ENCODE measurements at places on chromosomes 16 and 17.
A peak's percentile ranks its signal among the peaks of the same experiment; 100 is the strongest.

DNA sequence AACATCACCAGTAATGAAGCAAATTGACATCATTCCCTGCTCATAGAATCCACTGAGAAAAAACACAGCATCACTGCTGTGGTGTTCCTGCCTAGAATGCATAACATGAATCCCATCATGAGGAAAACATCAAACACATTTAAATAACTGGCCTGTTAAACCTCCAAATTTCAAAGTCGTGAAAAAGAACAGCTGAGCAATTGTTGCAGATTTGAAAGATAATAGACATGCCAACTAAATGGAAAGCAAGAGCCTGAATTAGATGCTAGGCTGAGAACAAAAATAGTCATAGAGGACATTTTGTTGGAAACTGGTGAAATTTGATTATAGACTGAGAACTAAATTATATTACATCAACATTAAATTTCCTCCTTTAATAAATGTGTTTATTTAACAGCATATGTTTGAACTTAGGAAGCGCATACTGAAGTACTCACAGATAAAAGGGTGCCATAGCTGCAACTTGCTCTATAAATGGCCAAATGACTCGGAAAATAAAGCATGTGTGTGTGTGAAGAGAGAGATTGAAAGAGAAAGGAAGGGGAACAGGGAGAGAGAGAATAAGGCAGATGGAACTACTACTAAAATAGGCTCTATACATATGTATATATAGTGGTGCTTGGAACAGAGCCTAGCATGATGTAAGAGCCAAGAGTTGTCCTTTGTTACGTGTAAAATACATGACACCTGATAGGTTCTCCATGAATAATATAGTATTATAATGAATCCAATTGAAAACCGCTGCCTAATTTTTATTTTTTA is 305.0 kb upstream of the MON1B start:
- DNase-seq: no peak

DNA sequence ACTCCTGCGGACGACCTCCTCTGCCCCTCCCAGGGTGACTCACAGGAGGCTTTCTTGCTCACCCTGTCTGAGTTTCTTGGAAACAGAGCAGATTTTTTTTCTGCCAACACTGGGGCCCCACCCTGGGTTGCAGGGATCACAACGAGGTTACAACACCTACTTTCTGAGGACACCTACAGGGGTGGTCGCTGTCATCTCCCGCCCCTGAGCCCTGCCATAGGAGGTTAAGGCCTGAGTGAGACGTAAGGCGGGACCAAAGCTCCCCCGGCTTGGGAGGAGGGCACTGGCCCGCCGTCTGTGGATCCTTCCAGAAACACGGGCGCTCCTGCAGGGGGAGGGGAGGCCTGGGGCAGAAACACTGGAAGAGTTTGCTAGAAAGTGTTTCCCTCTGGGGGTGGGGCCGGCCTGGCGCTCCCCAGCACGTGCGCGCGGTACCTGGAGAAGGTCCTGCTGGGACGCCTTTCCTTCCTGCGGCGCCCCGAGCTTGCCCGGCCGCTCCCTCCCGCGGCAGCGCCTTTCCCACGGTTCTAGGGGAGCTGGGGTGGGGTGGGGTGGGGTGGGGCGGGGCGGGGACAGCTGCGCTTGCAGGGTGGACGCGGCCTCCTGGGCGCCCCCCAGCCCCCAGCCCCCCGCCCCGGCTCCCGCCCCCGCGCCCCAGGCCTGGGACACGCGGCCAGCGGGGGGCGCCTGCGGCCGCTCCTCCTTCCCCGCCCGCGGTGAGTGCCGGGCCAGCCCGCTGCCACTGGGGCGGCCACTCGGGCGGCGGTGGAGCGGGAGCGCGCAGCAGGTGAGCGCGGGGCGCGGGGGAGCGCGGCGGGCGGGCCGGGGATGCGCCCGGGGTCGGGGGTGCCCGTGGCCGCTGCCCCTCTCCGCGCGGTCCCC is 20.7 kb upstream of the ADCY7 start:
- peak; percentile 65 for DNase-seq

- DNase-seq: no peak
Observed at GRCh38 chr16:66146798-66147197, 219.7 kb upstream of the CDH5 start.

DNA sequence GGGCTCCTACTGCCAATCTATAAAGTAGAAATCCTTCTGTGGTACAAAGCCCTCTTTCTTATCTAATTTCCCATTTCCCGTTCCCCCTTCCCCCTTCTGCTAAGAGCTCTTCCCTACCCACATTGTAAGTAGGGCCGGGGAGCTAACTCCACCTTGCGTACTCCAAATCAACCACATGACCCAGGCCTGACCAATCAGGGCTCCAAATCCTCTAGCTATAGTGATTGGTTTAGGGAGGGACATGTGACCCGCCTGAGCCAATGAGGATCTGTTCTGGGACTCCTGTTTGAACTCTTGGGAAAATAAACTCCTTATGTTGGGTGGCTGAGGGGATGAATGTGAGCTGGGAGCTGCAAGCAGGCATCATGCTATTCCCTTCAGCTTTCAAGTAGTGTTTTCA is 40.9 kb upstream of the MEOX1 start:
- DNase-seq: no peak

DNA sequence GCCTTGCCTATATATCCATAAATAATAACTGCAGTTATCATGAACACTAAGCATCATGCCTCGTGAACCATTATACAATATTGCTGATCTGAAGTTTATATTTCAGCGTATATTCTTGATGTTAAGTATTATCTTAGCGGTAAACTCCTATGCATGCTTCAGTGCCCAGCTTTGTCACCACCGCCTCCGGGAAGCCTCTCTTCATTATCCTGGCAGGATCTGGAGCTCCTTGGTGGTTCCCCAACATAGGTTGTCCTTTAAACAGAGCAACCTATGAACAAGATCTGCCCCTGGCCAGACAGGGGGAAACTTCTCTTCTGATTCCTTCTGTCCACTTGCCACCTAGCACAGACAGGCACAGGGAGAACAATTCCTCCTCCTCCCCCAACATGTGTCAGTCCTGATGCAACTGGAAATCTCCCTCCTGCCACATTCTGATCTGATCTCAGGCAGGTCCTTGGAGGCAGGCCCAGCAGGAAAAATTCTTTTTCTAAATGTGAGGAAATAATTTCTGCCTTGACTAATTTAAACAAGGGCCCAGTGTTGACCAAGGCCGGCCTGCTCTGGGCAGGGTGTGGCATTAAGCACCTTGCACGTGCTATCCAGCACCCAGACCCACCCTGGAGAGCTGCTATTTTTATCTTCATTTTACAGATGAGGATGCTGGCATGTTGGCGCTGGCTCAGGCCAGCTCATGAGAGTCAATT is 22.4 kb downstream of the SPNS2 start:
- no peak for DNase-seq

DNA sequence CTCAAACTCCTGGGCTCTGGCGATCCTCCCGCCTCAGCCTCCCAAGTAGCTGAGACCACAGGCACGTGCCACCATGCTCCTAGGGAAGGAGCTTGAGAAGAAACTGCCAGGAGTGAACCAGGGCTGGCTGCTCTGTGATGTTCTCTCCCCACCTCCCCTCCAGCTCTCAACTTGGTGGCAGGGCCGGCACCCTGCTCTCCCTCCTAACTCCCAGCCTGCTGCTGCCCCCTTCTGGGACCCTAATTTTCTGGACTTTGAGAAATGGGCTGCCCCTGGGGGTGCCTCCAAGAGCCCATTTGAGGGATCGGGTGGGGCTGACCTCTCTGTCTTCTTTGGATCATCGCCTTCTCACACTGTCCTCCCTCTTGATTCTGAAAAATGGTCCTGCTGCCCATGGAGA is 14.9 kb upstream of the STAT3 start:
- DNase-seq: no peak

- no peak for DNase-seq
Observed at GRCh38 chr16:63896383-63897109, 1225.3 kb downstream of the CDH11 start.

- no peak for DNase-seq
Observed at GRCh38 chr17:41071606-41072360, 6.1 kb upstream of the KRTAP2-4 start.

GRCh38 chr16:69182730-69183416 is 4.1 kb upstream of the SNTB2 start:
- no peak for DNase-seq

DNA sequence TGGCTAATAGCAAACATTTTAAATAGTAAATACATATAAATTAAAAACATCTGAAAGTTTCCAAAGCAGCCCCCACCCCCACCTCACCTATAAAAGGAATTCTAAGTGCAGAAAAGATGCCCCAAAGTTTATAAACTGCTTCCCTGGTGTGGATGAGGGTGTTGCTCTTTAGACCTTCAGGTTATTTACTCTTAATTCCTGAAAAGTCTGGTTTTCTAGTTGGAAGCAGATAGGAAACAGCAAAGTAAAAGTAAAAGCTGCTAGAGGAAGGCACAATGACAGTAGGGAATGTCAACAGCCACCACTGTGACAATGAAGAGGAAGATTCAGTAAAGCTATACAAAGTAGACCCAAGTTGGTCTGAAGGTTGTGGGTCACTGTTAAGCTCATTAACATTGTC is 37.8 kb downstream of the SSH2 start:
- DNase-seq: no peak

DNA sequence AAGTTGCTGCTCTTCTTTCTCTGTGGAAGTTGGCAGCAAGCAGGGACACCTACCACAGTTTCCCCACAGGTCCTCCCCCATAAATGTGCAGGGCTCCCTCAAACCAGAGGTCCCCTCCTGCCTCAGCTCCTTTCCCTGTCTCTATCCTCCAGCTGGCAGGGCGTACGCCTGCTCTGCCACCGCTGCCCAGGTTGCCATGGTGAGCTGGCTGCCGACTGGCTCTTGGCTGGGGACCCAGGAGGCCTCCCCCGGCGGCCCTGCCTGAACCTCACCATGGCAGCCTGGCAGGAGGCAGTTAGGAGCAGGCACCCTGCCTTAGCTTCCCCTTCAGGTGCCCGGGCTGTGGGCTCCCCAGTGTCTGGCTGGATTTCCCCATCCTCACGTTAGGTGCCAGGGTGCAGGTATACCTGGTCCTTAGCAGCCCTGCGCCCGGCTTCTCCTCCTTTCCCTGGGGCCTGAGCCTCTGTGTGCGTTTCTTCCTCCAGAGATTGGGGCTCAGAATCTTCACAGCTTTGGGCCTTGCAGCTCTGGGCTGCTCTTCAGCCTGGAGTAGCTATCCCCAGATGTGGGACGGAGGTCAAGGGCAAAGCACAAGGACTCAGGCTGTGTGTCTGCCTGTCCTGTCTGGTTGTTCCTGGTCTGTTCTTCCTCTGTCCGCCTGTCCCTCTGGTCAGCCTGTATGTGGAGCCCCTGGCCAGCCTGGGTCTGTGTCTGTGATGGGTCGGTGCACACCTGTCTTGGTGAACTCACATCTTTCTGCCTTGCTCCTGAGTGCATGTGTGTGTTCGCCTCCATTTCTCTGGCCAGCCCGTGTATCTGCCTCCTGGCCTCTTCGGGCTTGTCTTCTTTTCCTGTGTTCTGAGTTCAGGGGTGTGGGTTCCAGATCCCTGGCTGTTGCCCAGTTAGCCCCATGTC is 15.7 kb downstream of the GJD3 start:
- no peak for DNase-seq

- no peak for DNase-seq
Observed at GRCh38 chr16:17219991-17220390, 250.8 kb downstream of the XYLT1 start.

- no peak for DNase-seq
Observed at GRCh38 chr17:68439656-68440290, 17.5 kb downstream of the WIPI1 start.

- peak; percentile 88 for DNase-seq
Observed at GRCh38 chr17:5438716-5439445, at the start of gene C1QBP. TSS of gene C1QBP (minus strand) at chr17:5439155. CDS start at chr17:5439073, 82 bp downstream.

DNA sequence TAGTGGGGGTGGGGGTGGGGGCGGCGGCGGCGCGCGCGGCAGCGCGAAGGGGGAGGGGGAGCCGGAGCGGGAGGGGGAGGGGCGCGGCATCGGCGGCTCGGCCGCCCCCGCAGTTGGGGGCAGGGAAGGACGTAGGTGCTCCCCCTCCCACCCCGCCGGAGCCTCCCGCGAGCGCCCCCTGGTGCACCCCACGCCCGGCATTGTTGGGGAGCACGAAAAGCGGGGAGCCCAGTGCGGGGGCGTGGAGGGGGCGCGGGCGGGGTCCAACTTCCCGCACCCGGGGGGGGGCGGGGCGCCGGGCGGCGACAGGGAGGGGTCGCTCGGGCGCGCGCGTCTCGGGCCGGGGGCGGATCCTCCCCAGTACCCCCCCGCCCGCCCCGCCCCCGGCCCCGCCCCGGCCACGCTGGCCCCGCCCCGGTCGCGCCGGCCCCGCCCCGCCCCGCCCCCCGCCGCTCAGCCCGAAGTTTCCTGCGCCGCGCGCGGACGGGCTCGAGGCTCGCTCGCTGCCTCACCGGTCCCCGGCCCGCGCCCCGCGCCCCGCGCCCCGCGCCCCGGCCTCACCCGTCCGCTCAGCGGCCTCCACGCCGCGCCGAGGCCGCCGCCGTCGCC is at the start of gene CACNA1H:
CACNA1H (plus strand) TSS at position 456 of the 609 bp plus-strand sequence. CDS start 632 bp downstream, outside the sequence.
- peak; percentile 62 for DNase-seq

DNA sequence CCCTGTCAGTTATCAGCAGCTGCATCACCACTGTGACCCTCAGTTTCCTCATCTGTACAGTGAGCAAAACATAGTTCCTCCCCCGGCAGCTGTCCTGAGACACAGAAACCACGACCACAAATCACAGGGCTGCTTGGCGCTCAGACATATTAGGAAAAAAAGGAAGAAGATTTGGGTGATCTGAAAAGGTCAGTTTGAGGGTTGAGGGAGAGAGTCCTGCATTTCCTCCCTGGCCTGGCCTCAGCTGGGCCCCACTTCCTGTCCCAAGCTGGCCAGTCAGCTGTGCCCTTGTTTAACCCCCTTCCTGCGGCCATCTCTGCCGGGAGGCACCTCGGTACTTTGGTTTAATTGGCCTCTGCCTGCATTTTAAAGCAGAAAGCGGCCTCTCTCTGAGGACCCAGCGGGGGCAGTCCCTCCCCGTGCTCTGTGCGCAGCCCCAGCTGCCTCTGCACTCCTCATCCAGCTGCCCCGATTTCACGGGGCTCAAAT is 24.0 kb upstream of the CIBAR2 start:
- DNase-seq: no peak

DNA sequence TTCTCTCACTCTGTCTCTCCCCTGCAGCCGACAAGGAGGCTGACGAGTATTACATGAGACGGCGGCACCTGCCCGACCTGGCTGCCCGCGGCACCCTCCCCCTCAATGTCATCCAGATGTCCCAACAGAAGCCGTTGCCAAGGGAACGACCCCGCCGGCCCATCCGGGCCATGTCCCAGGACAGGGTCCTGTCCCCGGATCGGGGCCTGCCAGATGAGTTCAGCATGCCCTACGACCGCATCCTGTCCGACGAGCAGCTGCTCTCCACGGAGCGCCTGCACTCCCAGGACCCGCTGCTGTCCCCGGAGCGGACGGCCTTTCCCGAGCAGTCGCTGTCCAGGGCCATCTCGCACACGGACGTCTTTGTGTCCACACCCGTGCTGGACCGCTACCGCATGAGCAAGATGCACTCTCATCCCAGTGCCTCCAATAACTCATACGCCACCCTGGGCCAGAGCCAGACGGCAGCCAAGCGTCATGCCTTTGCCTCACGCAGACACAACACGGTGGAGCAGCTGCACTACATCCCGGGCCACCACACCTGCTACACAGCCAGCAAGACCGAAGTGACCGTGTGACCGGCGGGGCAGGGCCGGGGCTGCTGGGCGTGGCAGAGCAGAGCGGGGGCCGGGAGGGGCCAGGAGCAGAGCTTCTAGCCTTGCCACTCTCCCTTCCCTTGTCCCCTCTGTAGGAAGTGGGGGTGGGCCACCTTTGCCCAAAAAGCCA is 40.4 kb upstream of the DNAH9 start:
- no peak for DNase-seq

Data from activated T-cell treated with anti-CD3 and anti-CD28 coated beads for 4 hours (primary cell).